Activated CD8-positive, alpha-beta memory T cell treated with anti-CD3 and anti-CD28 coated beads for 24 hours (primary cell): ENCODE measurements at places on chromosomes 4 and X.

- DNase-seq: no peak
Measured at GRCh38 chrX:118464501-118464900, 31.1 kb upstream of the DOCK11 start.

DNA sequence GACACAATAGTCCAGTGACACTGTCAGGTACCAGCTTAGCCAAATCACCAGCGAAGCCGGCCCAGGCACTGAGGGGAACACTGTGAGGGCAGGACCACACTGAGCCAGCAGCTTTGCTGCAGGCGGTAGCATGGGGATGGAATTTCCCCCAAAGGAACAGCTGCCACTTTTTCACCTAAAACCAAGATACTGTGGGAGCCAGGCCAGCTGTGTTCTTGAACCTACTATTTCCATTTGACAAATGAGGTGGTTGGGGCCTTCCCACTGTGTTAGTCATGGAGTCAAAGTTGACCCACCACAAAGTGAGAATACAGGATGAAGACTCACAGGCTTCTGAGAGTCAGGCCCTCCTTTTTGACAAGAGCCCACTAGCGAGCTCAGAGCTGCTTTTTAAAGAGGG lies 70.7 kb upstream of the SH3RF1 start:
- no peak for DNase-seq

DNA sequence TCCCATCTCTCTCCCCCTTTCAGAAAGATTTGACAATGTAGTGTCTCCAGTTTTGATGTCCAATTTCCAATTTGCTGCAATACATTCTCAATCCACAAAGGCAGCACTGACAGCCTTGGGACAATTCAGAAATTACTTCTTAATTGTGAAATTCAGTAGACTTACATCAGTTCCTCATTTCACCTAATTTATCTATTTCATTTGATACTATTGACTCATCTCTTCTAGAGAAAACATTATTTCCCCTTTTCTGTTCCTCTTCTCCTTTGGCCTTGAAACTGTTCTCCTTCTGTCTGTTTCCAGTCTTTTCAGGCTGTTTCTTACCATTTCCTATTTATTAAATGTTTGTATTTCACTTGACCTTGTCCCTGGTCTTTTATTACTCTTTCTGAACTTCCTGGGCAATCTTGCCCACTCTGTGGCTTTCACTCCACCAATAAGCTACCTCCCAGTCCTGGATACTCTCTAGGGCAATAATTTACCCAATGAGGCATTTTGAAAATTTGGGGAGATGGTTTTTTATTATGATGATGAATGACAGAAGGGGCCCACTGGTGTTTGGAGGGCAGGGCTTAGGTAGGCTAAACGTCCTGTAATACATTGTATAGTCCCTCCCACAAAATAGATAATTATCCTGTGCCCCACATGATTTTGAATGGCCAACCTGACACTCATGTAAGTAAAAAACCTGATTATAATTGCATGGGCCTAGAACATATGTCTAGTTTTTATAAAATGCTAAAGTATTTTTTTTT lies 498.0 kb upstream of the BOD1L1 start:
- no peak for DNase-seq

- DNase-seq: no peak
Measured at GRCh38 chr4:683982-684622, 4.8 kb downstream of the SLC49A3 start.

DNA sequence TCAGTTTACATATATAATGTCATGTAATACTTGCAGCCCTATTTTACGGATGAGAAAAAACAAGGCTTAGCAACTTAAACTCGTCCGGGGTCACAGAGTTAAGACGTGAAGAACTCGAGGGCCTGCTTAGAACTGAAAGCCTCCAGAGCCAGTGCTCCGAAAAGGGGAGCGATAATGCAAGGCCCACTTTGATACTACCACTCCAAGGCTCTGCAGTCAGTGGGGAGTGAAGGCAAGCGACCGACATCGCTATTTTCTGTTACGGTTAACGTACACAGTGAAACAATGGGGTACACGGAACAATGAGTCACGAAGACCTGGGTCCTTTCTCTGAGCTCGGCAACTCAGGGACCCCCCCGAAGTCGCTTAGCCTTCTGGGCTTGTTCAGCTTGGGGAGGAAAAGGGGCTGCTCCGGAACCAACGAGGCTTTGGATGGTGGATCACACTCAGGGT lies 965 bp downstream of the PPA2 start:
- DNase-seq: no peak

DNA sequence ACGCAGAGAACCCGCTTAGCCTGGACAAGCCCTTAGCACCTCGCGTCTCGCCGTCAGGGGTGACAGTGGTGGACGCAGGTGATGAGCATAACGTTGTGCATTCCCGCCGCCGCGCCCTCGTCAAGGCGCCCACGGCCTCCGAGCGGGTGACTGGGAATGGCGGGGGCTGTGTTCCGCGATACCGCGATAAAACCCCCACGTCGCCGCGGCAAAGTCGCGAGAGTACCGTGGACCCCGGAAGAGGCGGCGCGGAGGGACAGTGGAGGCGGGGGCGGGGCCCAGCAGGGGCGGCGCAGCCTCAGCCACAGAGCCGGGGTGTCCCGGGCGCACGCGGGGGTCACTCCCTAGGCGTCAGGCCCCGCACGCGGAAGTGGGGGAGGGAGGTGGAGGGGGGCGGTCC lies 53.8 kb downstream of the ZFYVE28 start:
- DNase-seq: peak; percentile 80

GRCh38 chr4:24764345-24764744 lies 31.0 kb upstream of the SOD3 start:
- no peak for DNase-seq

DNA sequence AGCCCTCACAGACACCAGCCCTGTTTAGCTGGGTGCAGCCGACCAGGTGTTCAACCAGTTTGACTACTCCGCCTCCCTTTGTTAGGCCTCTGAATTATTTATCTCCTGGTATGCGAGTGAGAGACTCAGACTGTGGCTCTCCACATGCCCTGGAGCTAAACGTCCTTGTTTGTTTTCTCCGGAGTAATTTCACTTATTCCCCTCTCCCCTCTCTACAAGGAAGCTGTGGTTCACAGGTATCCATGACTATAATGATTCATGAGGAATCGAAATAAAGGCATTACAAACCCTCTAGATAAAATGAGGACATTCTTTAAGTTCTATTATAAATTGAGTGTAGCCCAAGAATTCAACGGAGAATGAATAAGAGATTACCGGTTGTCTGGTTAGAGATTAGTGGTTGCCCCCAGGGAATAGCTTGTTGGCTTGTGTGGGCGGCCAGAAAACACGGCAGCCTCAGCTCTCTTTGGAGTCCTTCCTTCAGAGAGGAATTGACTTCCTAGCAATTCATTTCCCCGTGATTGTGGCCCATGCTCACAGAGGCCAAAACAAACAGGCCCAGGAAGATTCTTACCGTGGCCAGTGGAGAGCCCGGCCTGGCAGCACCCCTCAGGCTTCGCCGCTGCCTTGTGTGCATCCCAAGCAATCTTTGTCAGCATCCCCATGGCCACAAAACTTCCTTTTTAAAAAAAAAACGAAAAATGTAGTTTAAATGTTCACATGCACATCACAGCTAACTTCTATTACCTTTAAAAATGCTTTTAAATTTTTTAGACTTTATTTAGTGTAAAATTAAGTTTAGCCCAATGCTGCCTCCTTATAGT lies 60.2 kb upstream of the CBR4 start:
- no peak for DNase-seq
